ENCODE measurements at places on chromosomes 6 and 20.

- DNase-seq, result no peak
These were observed 15.1 kb upstream of the FOXC1 start for GRCh38 chr6:1594445-1595200.

DNA sequence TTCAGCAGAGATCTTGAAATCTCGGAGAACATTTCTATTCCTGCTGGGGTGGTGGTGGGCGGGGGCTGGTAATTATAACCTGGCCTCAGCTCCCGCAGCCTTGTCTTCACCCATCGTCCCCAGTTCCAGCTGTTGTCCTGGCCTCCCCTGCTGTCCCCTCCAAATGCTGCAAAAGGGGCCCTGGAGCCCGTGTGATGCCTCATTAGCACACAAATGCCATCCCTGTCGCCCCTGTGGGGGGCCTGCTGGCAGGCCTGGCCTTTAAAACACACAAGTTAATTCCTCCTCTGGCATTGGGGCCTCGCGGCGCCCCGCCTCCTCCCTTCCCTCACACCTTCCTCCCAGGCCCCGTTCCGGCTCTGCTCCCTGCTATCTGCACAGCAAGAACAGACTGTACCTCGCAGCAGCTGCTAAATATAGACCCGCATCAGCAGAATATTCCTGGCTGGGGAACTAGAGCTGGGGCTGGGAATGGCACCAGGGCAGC lies 85.7 kb downstream of the CDH22 start:
- no peak for DNase-seq

DNA sequence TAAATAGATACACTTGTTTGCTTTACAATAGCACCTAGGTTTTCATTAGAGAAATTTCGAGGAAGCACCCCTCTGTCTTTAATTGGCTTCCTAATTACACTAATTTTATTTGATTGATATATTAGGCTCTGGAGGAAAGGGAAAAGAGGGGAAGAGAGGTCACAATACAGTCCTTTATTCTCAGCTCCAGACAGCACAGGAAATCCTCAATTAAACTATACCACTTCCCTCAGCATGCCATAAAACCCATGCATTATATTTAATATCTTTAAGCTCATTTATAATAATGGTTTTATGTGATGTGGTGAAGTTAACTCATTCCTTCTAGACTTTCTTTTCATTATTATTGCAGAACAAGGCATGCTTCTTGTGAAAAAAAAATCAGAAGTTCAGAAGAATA lies 17.7 kb upstream of the PDE7B start:
- DNase-seq, result no peak

GRCh38 chr6:157514659-157515496 lies 133.9 kb downstream of the ZDHHC14 start:
- DNase-seq, result no peak

Data from activated naive CD4-positive, alpha-beta T cell (primary cell).